Natural killer cell (primary cell): ENCODE measurements at places on chromosomes 3 and 15.
A peak's percentile ranks its signal among the peaks of the same experiment; 100 is the strongest.

DNA sequence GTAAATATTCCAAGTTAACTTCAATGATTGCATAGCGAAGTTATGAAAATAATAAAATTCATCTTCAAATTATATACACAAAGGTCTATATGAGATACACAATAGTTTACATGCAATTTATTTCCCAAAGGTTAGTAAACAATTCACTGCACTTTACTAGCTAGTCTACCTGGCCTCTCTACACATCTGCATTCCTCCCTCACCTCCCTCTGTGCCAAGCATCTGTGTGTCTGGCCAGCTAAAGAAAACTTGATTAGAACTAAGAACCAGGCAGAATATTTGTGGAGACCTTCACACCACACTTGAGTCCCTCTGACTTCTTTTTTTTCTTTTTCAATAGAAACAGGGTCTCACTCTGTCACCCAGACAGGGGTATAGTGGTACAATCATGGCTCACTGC lies 61.4 kb downstream of the LRRFIP2 start:
- DNase-seq: no peak

- no peak for DNase-seq
Observed at GRCh38 chr3:170815340-170815739, 54.7 kb downstream of the RPL22L1 start.

DNA sequence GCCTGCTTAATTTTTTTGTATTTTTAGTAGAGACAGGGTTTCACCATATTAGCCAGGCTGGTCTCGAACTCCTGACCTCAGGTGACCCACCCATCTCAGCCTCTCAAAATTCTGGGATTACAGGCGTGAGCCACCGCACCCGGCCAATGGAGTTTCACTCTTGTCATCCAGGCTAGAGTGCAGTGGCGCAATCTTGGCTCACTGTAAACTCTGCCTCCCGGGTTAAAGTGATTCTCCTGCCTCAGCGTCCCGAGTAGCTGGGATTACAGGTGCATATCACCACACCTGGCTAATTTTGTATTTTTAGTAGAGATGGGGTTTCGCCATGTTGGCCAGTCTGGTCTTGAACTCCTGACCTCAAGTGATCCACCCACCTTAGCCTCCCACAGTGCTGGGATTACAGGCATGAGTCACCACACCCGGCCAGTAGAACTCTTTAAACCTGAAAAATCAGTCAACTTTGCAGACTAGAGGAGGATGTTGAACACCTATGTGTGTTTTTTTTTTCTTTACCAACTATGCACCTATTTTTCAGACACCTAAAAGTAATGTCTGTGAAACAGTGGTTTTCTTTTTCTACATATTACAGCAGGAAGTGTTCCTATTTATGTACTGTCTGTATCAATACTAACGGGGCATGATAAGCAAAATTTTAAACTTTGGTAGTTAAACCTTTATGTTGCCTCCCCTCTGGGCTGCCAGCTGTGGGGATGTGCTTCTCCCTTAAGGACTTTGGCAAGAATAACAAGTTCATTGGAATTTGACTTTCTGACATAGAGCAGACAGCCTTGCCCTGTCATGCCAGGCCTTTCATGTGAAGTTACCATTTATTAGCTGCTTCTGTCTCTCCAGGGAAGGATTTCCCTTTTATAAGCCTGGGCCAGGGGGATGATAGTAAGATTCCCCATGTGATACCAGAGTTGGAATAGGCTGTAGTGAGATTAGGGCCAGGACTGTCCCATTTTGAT lies 8.1 kb downstream of the ARIH2 start:
- no peak for DNase-seq

DNA sequence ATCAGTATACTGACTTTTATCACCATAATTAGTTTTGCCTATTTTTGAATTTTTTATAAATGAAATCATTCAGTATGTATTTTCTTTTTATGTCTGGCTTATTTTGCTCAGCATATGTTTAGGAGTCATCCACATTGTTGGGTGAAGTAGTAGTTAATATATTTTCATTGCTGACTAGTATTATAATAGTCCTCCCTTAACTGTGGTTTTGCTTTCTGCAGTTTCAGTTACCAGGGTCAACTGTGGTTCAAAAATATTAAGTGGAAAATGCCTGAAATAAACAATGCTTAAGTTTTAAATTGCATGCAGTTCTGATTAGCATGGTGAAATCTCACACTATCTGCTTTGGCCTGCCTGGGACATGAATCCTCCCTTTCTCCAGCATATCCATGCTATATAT lies 39.5 kb upstream of the PRR23C start:
- no peak for DNase-seq

GRCh38 chr3:31051226-31051625 lies 156.8 kb upstream of the GADL1 start:
- no peak for DNase-seq

DNA sequence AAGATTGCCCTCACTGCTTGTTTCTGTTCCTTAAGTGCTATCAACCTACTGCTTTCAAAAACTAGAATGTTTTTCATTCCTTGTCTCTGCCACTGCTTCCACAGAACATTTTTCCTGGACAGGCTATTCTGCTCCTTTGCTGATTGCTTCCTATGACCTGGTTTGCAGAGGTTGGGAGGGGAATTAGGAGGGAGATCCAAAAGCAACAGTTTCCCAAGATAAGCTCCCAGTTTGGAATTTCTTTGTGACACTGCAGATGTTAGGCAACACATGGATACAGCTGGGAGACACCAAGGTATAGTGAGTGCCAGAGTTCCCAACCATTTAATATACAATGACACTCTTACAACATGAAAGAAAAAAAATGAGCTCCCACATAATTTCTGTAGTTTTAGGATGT lies 1036.5 kb downstream of the ROBO2 start:
- DNase-seq: no peak

DNA sequence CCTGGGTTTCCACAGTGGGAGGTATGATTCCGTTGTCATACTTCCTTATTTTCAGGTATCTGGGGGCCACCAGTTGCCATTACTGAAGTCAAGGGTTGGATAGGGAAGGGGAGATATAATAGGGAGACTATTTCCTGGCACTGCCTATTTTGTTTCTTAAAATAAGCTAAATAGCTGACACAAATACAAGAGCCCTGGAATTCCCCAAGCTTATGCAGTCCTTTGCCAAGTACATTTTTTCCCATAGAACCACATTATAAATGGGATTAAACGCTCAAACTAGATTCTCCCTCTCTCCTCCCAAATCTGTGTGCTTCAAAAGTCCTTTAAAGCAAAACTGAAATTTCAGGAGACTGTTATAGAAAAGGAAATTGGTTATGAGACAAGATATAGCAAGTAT lies 68.7 kb downstream of the AP4E1 start:
- no peak for DNase-seq

DNA sequence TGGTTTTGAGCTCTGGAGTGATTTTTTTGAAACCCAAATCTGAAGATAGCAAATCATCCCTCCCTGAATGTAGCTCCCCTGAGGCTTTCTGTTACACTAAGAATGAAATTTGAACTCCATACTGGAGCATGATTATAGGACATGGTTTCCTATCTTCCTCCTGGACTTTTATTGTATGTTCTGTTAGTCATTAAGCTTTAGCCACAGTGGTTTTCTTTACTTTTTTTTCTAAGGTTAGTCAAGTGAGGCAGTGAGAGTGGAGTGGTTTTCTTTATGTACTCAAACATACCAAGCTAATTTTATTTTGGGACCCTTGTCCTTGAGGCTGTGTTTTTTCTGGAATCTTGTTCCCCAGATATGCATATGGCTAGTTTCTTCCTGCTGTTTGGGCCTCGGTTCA lies 55.2 kb upstream of the FRMD4B start:
- DNase-seq: no peak

DNA sequence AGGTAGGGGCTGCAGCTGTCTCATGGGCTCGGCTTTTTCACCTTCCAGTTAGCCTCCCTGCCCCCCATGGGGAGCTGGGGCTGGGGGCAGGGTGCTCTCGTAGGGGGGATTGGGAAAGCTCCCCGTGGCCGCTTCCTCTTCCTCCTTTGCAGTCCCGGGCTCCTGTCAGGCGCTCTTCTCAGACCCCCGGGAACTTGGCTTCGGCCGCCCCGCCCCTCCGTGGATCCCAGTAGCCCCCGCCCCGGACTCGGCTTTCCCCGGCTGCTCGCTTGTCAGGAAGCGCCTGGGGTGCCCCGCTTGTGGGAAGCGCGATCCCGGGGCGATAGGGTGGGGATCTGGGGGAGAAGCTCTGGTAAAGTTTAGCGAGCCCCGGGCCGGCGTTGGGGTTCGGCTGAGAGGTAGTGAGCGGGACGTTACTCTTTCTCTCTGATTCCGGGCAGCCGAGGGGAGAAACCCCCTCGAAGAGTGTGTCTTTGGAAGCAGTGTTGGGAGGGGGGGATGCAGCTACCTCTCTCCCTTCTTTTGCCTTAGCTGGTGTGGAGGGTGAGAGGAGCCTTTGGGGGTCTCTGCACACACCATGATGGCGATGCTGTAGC lies 611 bp downstream of the PIAS1 start:
- peak; percentile 41 for DNase-seq

- peak; percentile 49 for DNase-seq
Observed at GRCh38 chr15:38853608-38854007, 289.0 kb upstream of the RASGRP1 start.

- no peak for DNase-seq
Observed at GRCh38 chr3:13095408-13095937, 22.2 kb upstream of the IQSEC1 start.

DNA sequence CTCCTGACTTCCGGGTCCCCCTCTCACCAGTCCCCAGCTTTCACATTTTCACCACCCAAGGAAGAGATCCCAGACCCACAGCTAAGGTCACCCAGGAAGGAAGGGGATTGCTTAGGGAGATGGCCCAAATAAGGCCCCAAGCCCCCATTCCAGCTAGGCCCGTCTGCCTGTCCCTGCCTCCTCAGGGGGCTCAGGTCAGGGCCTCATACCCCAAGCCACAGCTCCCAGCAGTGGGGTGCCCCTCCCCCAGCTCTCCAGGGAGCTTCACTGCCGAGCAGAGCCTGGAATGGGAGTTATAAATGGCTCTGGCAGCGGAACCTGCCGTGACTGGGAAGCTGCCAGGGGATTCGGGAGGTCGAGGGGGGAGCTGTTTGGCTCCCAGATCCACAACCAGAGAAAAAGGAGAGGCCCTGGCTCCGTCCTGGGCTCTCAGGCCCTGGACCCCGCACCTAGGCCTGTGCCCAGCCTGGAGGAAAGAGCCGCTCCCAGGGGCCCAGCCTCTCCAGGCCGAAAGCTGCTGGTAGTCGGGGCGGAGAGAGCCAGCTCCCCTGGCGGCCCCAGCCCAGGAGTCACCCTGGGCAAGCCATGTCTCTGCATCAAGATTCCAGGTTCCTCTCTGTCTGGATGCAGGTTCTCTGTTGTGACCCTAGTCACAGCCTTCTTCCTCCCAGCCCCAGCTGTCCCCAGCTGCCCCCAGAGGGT lies 550 bp downstream of the CCDC9B start:
- DNase-seq: no peak

DNA sequence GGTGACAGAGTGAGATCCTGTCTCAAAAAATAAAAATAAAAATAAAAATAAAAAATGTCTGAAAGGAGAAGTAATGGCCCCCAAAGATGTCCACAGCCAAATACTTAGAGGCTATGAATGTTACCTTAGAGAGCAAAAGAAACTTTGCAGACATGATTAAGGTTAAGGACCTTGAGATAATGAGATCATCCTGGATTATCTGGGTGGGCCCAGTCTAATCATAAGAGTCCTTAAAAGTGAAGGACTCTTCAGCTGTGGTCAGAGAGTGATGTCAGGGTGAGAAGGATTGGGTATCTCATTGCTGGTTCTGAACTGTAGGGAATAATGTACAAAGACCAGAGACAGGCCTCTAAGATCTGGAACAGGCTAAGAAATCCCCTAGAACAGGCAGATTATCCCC lies 84.9 kb upstream of the POU1F1 start:
- no peak for DNase-seq

DNA sequence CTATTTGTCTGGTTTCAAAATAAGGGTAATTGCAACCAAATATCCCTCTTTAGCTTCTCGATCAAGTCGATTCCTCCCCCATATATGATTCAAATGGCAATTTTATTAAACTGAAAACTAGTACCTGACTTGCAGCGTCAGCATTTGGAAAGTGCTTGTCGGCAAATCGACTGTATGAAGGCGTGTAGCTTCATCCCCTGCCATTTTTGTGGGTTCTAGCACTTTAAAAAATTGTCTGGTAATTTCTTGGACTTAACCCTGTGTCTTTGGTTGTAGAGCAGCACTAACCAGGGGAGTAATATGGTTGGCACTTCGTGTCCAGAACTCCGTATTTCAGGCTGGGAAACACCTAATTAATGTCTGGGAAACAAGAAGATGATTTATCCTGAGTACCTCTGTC lies 573 bp downstream of the MME start:
- no peak for DNase-seq

DNA sequence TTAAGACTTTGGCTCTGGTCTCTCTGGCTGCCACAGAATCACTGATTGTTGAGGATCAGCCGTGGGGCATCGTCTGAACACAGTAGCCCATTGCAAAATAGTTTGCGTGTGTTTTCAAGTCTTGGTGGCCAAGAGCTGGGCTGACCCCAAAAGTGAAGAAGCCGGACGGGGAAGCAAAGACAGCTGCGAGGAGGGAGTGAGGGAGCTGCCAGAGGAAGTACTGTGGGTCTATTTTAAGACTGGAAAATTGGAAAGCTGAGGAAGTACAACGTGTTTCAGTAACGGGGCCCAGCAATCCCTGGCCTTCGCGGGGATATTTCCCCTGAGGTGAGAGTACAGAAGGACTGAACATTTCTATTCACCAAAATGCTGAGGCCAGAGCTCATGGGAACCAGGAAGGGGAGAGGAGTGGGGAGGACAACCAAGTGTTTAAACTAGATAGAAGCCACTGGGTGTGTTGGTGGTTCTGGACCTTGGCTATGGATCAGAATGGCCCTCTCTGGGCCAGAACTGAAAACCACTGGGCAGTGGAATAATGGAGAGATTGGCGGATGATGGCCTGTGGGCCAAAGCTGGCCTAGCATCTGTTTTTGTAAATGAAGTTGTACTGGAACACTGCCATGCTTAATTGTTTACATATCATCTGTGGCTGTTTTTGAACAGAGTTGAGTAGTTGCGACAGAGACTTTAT lies 34.1 kb upstream of the LIMD1 start:
- DNase-seq: no peak

- DNase-seq: no peak
Observed at GRCh38 chr3:38376098-38376816, 29.7 kb downstream of the XYLB start.

DNA sequence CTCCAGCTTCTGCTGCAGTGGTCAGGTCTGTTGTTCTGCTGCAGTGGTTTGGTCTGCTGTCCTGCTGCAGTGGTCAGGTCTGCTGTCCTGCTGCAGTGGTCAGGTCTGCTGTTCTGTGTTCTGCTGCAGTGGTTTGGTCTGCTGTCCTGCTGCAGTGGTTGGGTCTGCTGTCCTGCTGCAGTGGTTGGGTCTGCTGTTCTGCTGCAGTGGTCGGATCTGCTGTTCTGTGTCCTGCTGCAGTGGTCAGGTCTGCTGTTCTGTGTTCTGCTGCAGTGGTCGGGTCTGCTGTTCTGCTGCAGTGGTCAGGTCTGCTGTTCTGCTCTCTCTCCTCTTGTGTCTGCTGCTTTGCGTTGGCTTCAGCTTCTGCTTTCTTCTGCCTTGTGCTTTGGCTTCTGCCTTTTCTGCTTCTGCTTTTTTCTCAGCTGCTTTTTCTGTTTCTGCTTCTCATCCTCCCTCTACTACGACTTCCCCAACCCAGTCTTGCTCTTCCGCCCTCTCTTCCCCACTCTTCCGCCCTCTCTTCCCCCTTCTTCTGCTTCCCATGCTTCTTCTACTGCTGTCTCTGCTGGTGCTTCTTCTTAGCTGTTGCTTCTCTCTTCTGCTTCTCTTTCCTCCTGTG lies 50.7 kb downstream of the FAM43A start:
- no peak for DNase-seq
